Chondrocyte (in vitro differentiated cells): ENCODE measurements at places on chromosomes 2 and 18. TPM values are rescaled to one million over a fixed set of nuclear protein-coding genes. Genes with fewer than 3 reads are reported as not detected.

DNA sequence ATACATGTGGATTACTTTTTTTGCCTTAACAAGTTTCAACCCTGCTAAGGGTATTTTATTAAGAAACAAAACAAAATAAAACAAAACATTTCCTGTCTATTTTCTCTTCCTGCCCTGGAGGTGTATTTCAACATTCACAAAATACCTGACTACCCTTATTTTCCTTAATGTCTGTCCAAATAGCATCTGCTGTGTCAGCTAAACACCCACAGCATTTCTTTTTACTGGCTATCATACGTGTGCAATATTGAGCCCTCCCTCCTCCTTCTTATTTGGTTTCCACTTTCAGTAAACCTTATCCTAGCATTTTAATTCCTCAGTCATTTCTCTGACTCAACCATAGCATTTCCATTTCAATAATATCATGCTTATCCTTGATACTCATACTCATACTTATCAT lies 1420.0 kb upstream of the ZEB2 start:
- H3K36me3 ChIP-seq, result peaks cover 4% of the 10 kb centered on the region
- H3K4me3 ChIP-seq, result no peak overlapping the region
- no peak overlapping the region for H3K27ac ChIP-seq
- H3K27me3 ChIP-seq, result no peaks in the 10 kb centered on the region
- H3K4me1 ChIP-seq, result peaks cover 5% of the 10 kb centered on the region
- no peak for DNase-seq

- peaks cover 50% of the 10 kb centered on the region for H3K4me1 ChIP-seq
- H3K27ac ChIP-seq, result no peak overlapping the region
- H3K36me3 ChIP-seq, result no peaks in the 10 kb centered on the region
- no peaks in the 10 kb centered on the region for H3K27me3 ChIP-seq
Observed at GRCh38 chr18:5461041-5461440, 82.8 kb downstream of the EPB41L3 start.

DNA sequence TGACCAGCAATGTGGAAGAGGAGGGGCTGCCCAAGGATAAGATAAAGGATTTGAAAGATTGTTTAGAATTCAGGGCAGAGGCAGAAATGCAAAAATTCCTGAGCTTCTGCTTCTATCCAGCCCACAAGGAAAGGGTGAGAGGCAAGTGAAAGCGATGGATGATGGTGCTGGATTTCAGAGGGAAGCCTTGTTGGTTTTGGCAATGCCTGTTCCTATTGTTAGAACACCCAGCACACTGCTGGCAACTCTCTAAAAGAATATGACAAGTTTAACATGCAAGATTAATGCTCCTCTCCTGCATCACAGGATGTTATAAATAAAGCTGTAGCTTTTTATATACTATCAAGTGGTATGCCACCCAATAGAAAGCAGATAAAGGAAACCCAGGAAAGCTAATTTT lies 92.6 kb downstream of the ZNF385B start:
- peaks cover 26% of the 10 kb centered on the region for H3K27me3 ChIP-seq
- peaks cover 8% of the 10 kb centered on the region for H3K4me1 ChIP-seq
- no peak overlapping the region for H3K27ac ChIP-seq

- H3K36me3 ChIP-seq, result no peaks in the 10 kb centered on the region
- no peaks in the 10 kb centered on the region for H3K4me1 ChIP-seq
- H3K27ac ChIP-seq, result no peak overlapping the region
- peaks cover 9% of the 10 kb centered on the region for H3K27me3 ChIP-seq
- no peak overlapping the region for H3K4me3 ChIP-seq
Observed at GRCh38 chr2:52210161-52210560, 1178.2 kb upstream of the NRXN1 start.

DNA sequence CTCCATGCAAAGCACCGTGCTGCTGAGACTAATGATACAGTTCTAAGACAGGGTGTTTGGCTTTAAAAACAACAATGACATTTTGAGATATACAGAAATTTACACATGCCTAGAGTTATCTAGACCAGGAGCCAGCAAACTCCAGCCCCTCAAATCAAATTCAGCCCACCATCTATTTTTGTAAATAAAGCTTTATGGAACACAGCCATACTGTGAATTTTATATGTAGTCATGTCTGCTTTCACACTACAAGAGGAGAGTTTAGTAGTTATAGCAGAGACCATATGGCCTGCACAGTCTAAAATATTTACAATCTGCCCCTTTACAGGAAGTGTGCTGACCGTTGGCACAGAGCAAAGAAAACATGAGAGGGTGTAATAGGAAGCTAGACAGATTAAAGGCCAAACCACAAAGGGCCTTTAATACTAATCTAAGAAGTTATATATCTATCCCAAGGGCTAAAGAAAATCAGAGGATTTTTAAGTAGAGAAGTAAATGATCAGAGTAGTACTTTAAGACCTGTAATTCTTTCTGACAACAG lies 39.4 kb downstream of the NBAS start:
- H3K27me3 ChIP-seq, result no peaks in the 10 kb centered on the region
- no peak overlapping the region for H3K27ac ChIP-seq
- no peak overlapping the region for H3K4me3 ChIP-seq
- H3K4me1 ChIP-seq, result peaks cover 9% of the 10 kb centered on the region

DNA sequence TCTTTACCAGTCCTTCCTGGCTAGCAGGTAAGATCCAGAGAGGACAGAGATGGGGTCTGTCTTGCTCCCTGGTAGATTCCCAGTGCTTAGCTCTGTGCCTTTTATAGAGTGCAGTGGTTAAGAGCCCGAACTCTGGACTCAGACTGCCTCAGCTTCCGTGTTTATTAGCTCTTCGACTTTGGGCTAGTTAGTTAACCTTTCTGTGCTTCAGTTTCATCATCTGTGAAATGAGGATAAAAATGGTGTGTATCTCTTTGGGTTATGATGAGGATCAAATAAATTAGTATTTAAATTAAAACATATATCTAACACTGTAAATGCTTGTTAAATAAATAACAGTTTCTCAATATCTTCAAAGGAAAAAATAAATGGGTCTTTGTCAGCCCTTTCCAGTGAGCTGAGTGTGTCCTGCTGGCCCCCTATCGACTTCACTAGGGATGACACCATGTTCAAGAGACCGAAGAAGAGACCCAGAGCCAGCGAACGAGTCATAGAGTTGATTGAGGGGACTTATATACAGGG lies 38.2 kb downstream of the CERS6 start:
- no peaks in the 10 kb centered on the region for H3K27me3 ChIP-seq
- H3K4me1 ChIP-seq, result peaks cover 30% of the 10 kb centered on the region
- no peak for DNase-seq

DNA sequence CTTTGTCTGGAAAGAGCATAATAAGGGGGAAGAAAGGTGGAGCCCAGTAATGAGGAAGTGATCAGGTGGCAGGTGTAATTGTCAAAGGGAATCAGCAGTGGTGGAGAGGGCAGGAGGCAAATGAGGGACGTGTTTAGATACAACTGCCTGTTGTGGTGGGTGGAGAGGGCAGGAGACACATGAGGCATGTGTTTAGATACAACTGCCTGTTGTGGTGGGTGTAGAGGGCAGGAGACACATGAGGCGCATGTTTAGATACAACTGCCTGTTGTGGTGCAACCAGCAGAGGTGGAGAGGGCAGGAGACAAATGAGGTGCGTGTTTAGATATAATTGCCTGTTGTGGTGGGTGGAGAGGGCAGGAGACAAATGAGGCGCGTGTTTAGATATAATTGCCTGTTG lies 173.1 kb downstream of the ANKRD30B start:
- no peak overlapping the region for H3K27ac ChIP-seq
- H3K4me3 ChIP-seq, result no peak overlapping the region
- no peak for DNase-seq
- H3K4me1 ChIP-seq, result no peaks in the 10 kb centered on the region
- H3K36me3 ChIP-seq, result peaks cover 4% of the 10 kb centered on the region

- H3K27me3 ChIP-seq, result no peaks in the 10 kb centered on the region
- H3K4me3 ChIP-seq, result no peak overlapping the region
- H3K36me3 ChIP-seq, result no peaks in the 10 kb centered on the region
- peaks cover 14% of the 10 kb centered on the region for H3K4me1 ChIP-seq
Observed at GRCh38 chr2:8502316-8502715, 179.5 kb upstream of the ID2 start.

- peak overlapping the region; percentile 11 for H3K4me3 ChIP-seq
- H3K36me3 ChIP-seq, result peaks cover 7% of the 10 kb centered on the region
- no peaks in the 10 kb centered on the region for H3K27me3 ChIP-seq
- no peak for DNase-seq
- H3K27ac ChIP-seq, result peak overlapping the region; percentile 86
Observed at GRCh38 chr2:187547353-187547979, 6.8 kb downstream of the TFPI start.

DNA sequence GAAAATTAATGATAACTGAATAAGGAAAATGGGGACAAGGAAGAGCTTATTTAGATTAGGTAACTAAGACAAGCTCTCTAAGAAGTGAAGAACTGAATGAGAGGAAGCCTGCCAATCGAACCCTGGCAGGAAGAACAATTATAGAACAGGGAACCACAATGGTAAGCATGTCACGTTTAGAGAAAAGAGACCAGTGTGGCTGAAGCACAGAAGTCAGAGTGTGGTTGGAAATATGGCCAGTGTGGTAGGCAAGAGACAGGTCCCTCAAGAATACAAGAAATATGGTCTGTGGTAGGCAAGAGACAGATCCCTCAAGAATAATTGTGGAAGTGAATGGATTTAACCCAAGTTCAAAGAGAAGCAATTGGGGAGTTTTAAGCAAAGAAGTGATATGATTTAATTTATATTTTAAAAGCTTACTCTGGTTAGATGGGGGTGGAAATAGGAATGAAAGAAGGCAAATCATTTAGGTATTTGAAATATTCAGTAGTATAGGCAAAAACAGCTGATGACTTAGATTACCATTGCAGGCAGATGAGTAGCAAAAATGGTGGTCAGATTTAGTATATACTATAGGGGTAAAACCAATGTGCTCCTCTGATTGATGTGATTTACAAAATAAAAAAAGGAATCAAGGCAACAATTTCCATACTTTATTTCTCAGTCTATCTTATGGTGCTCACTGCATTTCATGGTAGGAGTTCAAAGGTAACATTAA lies 38.8 kb upstream of the ERMN start:
- H3K4me3 ChIP-seq, result no peak overlapping the region
- peak overlapping the region; percentile 37 for H3K27ac ChIP-seq
- peaks cover 5% of the 10 kb centered on the region for H3K27me3 ChIP-seq

- H3K4me1 ChIP-seq, result peaks cover 21% of the 10 kb centered on the region
- DNase-seq, result no peak
- no peak overlapping the region for H3K27ac ChIP-seq
- no peaks in the 10 kb centered on the region for H3K36me3 ChIP-seq
- H3K4me3 ChIP-seq, result no peak overlapping the region
- no peaks in the 10 kb centered on the region for H3K27me3 ChIP-seq
Observed at GRCh38 chr2:172279813-172280212, 147.6 kb upstream of the ITGA6 start.

DNA sequence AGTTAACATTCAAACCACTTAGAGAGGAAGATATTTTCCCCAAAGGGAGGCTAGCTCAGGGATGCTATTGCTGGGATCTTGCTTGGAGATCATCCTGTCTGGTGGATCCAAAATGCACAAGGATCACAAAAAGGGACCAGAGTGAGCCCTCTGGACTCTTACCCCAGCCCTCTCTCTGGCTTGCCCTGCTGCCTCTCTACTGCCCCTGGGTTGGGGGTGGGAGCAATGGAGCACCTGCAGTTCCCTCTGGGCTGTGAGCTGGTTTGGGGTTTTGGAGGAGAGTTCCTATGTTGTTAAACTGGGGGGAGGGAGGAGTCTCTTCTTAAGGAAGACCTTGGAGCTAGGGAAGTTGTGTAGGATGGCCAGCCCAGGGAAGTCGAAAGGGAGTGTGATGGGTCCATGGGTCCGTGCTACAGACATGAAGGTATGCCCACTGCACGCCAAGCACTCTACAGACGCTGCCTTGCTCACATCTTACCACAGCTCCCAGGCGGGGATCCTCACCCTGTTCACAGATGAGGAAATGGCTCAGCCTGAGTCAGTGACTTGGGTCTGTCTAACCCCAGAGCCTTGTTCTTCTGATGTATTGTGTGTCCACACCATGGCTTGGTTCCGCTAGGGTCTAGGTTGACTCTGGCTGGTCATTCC lies 3.8 kb downstream of the LBH start:
- DNase-seq, result no peak
- no peak overlapping the region for H3K27ac ChIP-seq
- no peaks in the 10 kb centered on the region for H3K27me3 ChIP-seq

DNA sequence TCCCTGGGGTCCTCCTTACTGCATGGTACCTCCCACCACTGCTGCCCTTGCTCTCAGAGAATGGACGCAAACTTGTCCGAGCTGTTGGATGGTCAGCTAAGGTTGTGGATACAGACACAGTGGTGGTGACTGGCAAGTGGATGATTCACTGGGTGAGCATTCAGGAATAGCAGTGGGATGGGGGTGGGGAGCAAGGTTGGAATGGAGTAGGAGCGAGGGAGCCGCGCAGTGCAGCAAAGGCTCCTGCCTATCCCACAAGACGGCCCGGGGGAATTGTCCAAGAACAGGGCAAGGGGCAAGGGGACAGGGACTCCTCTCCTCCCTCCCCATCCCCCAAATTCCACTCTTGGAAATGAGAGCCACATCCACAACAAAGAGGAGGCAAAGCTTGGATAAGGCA lies 102.2 kb downstream of the PIEZO2 start:
- H3K27me3 ChIP-seq, result no peaks in the 10 kb centered on the region
- peak overlapping the region; percentile 21 for H3K4me3 ChIP-seq
- H3K36me3 ChIP-seq, result peaks cover 3% of the 10 kb centered on the region
- peak overlapping the region; percentile 83 for H3K27ac ChIP-seq

- no peaks in the 10 kb centered on the region for H3K36me3 ChIP-seq
- no peak for DNase-seq
- H3K4me1 ChIP-seq, result no peaks in the 10 kb centered on the region
- H3K27me3 ChIP-seq, result peaks cover 9% of the 10 kb centered on the region
Observed at GRCh38 chr2:198177040-198177439, 372.6 kb downstream of the PLCL1 start.

DNA sequence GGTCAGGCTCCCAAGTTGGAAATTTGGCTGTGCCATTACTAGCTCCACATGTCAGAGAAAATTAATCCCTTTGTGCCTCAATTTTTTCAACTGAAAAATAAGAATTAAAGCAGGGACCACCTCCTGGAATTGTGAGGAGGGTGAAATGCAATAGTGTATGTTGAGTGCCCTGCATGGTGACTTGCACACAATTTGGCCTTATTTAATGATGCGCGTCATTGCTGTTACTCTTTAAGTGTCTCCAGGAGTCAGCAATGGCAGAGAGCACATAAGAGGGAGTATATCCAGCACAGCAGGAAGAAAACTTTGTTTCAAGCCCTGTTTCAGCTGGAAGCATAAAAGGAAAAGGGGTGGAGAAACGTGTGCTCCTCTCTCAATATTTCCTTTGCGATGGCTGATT lies 215.8 kb downstream of the ALK start:
- H3K27ac ChIP-seq, result no peak overlapping the region
- H3K27me3 ChIP-seq, result no peaks in the 10 kb centered on the region
- H3K36me3 ChIP-seq, result no peaks in the 10 kb centered on the region
- H3K4me3 ChIP-seq, result no peak overlapping the region
- H3K4me1 ChIP-seq, result no peaks in the 10 kb centered on the region
- no peak for DNase-seq

- peaks cover 1% of the 10 kb centered on the region for H3K36me3 ChIP-seq
- H3K27me3 ChIP-seq, result peaks cover 2% of the 10 kb centered on the region
- H3K4me1 ChIP-seq, result no peaks in the 10 kb centered on the region
- H3K4me3 ChIP-seq, result no peak overlapping the region
- H3K27ac ChIP-seq, result no peak overlapping the region
Observed at GRCh38 chr2:107801498-107801897, 25.2 kb upstream of the RGPD4 start.

The STAT4 gene
- 1.3 to 12.4 TPM (median 11.5 TPM) in 3 replicates for total RNA-seq

The CDCA7 gene
- 5.4 to 8.7 TPM (median 5.9 TPM) in 3 replicates for total RNA-seq

The TCF23 gene
- not detected in 3 replicates for total RNA-seq

The DIPK1C gene
- not detected in 3 replicates for total RNA-seq
